ENCODE measurements at places on chromosomes 5 and 9.
A peak's percentile ranks its signal among the peaks of the same experiment; 100 is the strongest.

DNA sequence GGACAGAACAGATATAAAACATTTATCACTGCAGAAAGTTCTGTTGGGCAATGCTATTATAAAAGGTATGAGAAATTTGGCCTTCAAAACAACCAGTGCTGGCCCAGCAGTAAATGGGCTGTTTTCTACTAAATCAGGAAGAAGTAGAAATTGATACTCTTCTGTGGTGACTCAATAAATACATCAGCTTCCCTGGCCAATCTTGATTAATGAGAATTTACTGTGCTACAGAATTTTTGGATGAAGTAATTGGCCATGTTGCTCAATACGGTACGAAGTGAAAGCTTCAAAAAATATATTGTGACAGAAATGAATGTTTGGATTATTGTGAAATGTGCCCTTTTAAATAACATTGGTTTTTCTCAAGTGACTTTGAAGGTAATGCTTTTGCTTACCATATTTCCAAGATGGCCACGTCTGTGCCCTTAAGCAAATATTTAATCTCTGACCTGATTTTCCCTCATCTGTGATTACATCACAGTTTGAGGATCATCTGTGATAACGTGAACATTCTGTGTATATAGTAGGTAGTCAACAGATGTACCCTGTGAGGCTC is 4.2 kb downstream of the DNAJA1 start:
- no peak for DNase-seq

DNA sequence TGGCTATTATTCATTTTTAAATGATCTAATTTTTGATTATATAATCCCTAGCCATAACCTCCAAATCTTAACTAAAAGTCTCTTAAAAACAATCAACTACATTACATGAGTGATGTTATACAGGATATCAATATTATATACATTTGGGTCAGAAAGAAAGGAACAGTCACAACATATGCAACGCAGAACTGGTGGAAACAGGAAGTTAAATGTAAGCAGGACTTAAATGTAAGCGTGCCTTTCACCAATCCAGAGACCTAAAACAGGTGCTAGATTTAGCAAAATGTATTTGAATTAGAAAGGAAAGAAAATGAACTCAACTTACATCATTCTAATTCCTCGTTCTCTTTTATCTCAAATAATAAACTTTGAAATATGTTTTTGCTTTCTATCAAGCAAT is 738.5 kb downstream of the PTPRD start:
- no peak for DNase-seq

DNA sequence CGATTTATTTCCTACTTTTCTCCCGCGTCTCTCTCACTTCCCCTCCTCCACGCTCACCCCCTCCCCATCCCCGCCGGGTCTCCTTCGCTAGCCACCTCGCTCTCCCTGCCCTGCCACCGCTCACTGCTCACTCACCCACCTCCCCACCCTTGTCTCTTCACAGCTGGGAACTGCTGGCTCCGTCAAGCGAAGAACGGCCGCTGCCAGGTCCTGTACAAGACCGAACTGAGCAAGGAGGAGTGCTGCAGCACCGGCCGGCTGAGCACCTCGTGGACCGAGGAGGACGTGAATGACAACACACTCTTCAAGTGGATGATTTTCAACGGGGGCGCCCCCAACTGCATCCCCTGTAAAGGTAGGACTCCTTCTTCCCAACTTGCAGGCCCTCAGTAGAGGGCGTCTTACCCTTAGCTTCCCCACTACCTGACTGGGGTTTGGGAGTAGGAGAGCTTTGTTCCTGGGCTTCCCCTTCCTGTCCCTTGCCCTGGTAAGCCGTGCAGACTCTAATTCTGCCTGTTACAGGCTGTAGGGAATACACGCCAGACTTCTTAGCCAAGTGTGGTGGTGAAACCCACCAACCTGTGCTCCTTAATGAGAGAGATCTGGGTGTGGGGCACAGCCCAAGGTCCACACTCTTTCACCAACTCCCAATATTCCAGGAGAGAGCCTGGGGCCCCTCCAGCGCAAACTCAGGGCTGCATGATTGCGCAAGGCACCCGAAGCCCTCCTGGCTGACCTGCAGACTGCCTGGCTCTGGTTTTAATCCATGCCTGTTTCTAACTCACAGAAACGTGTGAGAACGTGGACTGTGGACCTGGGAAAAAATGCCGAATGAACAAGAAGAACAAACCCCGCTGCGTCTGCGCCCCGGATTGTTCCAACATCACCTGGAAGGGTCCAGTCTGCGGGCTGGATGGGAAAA is 2.5 kb downstream of the FST start:
- DNase-seq = no peak

DNA sequence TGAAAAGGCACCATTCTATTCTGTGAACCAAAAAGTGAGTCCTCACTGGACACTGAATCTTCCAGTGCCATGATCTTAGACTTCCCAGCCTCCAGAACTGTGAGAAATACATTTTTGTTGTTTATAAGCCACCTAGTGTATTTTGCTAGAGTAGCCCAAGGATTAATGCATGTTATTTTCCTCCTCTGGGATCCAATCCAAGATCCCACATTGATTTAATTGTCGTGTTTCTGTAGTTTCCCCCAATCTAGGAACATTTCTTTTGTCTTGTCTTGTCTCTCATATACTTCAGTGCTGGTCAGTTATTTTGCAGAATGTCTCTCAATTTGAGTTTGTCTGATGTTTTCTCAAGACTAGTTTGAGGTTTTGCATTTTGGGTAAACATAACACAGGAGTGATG is 36.4 kb downstream of the GDNF start:
- DNase-seq = no peak

GRCh38 chr5:110338341-110339083 is 388.0 kb downstream of the TMEM232 start:
- DNase-seq = no peak

- no peak for DNase-seq
These were observed 175.1 kb upstream of the PCSK5 start for GRCh38 chr9:75715360-75715759.

DNA sequence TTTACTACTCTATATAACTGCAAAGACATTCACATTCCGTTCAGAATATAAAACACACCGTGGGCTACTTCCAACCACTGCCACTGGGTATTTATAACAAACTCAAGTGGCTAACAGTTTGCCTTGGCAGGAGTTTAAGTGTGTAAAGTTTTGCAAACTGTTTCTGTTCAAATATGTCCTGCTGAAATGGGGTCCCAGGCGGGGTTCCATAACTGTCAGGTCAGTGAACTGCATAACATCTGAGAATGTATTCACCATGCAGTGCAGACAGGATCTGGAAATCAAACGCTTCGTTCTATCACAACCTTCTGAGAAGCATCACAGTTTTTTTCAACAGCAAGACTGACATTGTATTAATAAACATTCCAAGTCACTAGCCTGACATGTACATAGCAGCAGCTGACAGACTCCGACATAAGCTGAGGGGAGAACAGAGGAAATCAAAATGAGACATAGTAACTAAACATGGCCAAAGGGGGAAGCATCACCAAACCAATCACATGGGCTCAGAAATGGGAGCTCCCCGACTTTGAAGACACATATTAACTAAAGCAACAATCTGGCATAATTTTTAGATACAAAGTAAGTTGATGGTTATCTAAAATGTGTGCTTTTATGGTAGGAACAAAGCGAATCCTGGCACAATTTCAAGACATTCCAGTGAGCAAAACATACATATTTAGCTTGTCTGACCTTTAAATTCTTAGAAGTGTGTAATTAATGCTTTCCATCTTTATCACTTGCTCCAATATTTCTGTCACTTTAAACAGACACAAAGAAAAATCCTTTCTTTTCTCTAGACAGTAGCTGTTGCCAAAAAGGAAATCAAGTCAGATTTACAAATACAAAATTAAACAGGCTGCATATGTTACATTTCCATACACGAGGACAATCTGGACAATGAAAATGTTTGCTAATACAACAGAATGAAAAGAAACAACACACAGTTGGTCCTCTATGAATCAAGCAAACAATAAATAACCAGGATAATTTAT is 156.8 kb downstream of the MAPKAP1 start:
- no peak for DNase-seq

DNA sequence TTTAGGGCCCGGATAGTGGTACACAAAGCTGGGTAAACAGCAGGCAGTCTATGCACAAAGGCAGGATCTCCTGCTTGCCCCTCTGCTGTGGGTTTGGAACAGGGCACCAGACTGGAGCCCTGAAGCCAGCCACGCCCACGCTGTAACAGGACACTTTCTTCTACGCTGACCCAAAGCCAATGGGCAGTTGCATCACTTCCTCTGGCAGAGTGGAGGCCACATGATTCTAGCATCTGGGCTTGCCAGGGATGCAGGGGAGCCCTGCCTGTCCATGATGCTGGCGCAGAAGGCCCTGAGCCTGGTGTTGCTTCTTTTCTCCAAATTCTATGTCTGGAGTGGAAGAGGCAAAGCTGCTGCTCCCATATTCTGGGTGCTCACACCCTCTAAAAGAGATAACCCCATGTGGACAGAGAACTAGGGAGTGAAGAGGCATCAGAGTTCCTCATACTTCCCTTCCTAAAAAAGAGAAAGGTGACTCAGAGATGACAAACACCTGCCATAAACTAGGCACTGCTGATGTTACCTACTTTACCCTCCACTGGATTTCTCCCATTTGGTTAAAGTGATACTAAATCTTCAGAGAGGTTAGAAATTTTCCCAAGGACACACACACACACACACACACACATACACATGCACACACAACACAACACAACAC is 260.3 kb upstream of the KLF4 start:
- DNase-seq = peak; percentile 36

DNA sequence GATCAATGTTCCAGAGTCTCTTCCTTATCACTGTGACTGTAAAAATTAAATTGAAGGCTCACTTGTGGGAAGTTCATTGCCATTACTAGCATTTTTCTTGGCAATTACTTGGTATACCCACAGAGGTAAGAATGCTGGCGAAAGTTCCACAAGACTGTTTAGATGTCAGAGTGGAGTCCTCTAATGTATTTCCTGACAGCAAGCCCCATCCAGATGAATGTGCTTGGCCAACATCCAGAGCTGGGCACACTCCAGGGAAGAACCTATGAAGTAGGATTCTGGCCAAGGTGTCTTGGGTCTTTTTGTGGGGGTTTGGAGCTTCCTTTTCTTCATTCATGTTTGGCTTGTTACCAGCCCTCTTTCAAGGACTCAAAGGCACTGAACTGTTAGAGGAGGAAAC is 473.6 kb downstream of the DMAC1 start:
- no peak for DNase-seq
